ENCODE measurements at places on chromosomes 1 and 21.

DNA sequence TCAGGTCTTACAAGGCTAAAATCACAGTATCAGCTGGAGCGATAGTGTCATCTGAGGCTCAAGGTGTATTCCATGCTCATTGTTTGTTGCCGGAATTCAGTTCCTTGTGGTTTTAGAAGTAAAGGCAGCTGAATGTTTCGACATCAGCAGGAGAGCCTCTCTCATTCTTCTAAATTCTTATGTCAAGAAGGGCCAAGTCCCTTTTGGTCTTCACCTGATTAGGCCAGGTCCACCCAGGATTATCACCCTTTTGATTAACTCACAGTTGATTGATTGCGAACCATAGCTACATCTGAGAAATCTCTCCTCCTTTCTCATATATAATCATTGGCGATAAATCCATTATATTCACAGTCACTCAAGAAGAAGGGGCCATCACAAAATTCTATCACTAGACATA is 806.7 kb upstream of the PRMT6 start:
- H3K36me3 ChIP-seq: no peaks in the 10 kb centered on the region
- H3K4me3 ChIP-seq: no peak overlapping the region
- H3K27me3 ChIP-seq: no peaks in the 10 kb centered on the region
- no peak for DNase-seq

- no peaks in the 10 kb centered on the region for H3K27me3 ChIP-seq
- no peaks in the 10 kb centered on the region for H3K36me3 ChIP-seq
- no peak overlapping the region for H3K4me3 ChIP-seq
- H3K4me1 ChIP-seq: no peaks in the 10 kb centered on the region
- H3K27ac ChIP-seq: no peak overlapping the region
These were observed 152.9 kb downstream of the CNIH3 start for GRCh38 chr1:224768971-224769370.

GRCh38 chr1:16294219-16295212 is 57.5 kb upstream of the CPLANE2 start:
- no peaks in the 10 kb centered on the region for H3K27me3 ChIP-seq
- peaks cover 25% of the 10 kb centered on the region for H3K36me3 ChIP-seq
- no peak overlapping the region for H3K27ac ChIP-seq

DNA sequence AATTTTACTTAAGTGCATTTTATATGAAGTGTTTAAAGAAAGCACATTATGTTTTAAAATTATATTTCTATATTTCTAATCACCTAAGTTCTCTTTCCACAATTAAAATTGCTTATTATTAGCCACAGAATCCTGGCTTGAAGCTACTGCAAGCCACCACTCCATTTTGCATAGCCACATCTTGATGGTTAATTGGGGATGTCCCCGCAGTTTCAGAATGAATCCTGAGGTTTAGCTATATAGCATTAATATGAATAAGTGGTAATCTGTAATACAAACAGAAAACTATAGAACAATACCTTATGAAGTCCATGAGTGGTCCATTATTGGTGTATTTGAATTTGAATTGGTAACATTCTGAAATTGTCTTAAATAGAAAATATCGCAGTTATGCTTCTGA is 11.6 kb upstream of the GOLPH3L start:
- H3K4me3 ChIP-seq: no peak overlapping the region
- H3K36me3 ChIP-seq: no peaks in the 10 kb centered on the region
- no peak for DNase-seq
- no peaks in the 10 kb centered on the region for H3K27me3 ChIP-seq

Measured in effector memory CD4-positive, alpha-beta T cell (primary cell).